ENCODE measurements at places on chromosomes 4 and X. TPM values are rescaled to one million over a fixed set of nuclear protein-coding genes. Genes with fewer than 3 reads are reported as not detected.

The TSPAN7 gene
- polyA plus RNA-seq = 0.16 TPM

The FMR1NB gene
- not detected for polyA plus RNA-seq

DNA sequence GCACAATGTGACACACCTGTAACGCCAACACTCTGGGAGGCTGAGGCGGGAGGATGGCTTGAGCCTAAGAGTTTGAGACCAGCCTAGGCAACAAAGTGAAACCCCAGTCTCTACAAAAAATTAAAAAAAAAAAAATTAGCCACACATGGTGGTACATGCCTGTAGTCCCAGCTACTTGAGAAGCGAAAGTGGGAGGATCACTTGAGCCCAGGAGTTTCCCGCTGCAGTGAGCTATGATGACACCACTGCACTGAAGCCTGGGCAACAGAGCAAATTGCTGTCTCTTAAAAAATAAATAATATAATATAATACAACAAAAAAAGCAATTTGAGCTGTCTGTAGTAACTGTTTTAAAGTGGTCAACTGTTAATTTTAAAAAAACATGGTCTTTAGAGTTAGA is 13.2 kb downstream of the SPOCK3 start:
- no peak for DNase-seq

DNA sequence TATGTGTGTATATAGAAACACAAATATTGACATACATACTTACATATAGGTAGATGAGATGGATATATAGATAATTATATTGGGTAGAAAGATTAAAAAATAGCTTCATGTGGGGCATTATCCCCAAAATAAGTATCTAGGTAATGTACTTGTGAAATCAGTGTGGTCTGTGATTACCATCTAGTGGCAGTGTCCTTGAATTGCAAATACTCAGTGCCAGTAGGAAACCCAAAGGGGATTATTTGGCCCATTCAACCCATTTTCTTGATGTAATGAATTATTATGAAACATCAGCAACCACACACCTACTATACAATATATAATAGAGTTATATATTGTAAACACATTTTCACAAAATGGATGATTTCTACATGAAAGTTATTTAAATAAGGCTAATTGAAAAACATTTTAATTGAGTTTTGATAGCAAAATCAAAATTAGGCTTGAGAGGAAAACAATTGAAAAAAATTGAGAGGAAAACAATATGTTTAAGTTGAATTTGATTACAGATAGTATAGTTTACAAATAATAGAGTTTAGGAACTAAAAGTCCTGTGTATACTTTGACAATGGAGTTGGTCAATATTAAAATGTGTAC is 389.4 kb downstream of the GALNTL6 start:
- no peak for DNase-seq
